NCI-H187 (cell line): ENCODE measurements at places on chromosomes 16 and 17.
A peak's percentile ranks its signal among the peaks of the same experiment; 100 is the strongest.

DNA sequence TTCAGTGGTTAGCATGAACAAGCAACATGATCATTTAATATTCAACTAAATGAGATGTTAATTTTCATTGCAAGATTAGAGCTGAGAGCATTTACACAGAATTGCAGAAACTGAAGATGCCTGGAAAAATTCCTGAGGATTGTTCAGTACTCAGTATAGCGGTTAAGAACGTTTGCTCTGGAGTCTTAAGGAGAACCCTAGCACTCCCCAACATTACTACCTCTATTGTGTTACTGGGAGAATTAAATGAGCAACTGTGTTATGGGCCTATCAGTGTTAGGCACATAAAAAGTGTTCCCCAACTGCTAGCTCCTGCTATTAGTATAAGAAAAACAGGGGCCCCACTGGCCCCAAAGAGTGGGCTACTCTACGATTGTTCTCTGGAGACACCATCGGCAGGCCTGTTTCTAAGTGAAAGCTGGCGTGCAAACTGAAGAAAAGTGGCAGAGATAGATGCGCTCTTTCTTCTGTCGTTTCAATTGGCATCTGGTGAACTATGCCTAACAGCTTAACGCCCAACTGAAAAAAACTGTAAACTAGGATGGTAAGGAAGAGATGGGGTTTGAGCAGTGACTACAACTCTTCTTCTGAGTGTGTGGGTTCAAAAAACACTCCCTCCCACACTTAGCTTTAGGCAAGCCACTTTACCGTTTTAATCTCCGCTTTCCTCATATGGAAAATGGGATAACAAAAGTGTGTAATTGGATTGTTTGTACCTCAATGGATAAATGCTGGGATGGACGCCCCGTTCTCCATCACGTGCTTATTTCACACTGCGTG lies 1.3 kb downstream of the CDR2 start:
- DNase-seq = no peak

DNA sequence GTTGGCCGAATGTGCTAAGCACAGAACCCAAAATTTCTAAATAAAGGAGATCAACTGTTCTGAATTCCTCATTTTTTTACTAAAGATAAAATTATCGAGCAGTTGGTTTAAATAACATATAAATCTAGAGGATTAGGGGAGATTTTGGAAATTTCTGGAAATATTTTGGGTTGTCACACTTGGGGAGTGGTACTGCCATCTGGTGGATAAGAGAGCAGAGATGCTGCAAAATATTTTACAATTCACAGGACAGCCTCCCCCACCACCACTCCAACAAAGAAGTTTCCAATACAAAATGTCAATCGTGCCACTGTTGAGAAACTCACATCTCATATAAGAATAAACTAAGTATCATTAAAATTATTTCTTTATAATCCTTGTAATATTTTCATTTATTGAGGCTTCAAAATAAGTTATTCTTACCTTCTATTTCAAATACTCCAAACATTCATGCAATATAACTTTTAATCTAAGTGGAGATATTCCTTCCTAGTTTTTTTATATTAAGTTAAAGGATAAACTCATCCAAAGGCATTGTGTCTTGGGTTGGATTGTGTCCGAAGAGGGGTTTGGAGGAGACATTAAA lies 17.0 kb upstream of the ABCA8 start:
- DNase-seq = no peak

DNA sequence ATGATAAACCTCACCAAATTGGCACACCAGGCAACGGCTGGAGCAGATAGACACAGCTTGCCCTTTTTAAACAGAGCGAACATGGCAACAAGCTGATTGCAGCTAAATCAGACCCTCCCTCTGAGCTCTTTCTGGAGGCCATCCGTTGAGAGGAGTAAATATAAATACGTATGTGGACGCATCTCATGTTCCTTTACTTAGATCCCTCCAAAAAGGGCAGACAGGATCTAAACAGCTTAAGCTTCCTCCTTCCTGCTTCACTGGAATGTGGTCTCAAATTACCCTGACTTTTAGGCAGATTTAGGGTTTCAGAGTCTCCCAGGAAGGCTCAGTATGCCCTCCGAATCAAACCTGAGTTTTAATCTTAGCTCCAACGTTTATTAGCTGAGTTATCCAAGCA lies 204.7 kb upstream of the GOT2 start:
- no peak for DNase-seq

DNA sequence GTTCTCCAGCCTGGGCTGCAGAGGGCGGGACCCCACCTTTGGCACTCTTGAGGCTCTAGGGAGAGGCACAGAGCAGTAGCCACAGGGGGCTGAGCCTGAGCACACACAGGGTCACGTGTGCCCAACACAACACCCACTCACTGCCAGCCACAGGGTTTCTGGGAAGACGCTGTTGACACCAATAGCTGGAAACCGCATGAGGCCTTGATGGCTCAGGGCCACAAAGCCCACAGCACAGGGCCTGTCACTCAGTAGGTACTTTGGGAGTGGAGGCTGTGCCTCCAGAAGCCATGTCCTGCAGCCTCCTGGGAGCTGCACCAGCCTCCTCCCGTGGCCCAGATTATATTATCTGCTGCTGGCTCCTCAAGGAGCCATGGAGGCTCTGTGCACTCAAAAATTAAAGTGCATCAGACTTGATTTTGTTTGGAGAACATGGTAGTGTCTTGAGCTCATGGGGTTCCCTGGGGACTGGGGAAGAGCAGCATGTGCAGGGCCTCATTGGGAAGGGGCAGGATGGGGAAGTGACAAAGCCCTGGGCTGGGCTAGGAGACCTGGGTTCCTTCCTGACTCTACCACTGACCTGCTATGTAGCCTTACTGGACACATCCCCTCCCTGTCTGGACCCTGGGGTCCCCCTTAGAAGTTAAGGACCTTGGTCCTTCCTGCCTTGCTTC lies 12.5 kb upstream of the SREBF1 start:
- DNase-seq = peak; percentile 16

DNA sequence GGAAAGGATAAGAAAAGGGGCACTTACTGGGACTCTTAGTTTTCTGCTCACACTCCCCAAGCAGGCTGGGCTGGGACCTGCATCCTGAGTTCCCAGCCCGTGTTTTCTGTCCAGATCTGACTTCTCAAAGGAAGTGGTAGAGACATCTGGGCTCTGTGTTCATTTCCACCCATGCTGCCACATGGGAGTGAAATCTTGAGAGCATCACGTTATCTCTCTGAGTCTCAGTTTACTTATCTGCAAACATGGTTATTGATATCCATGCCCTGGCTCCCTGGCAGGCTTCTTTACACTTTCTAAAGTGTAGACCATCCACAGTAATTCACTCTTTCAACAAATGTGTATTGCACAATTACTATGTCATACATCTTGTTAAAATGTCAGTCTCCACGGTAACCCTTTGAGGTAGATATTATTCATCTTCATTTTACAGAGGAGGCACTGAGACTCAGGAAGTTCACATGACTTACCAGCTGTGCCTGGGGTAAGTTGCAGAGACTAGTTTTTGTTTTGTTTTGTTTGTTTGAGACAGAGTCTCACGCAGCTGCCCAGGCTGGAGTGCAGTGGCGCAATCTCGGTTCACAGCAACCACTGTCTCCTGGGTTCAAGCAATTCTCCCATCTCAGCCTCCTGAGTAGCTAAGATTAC lies 3.4 kb downstream of the ZNF688 start:
- no peak for DNase-seq

- DNase-seq = no peak
These were observed 240.7 kb downstream of the PARN start for GRCh38 chr16:14389359-14389758.
